Psoas muscle (tissue), 8 donors: ENCODE measurements at places on chromosomes 3 and 15. TPM values are rescaled to one million over a fixed set of nuclear protein-coding genes. Genes with fewer than 3 reads are reported as not detected.

ANKRD63 gene
- not detected for total RNA-seq

SLC25A20 gene
- 47.6 TPM for total RNA-seq

GP9 gene
- total RNA-seq, result not detected

NIT2 gene
- 36.8 TPM for total RNA-seq

TF gene
- 1.2 TPM for total RNA-seq

CCDC39 gene
- total RNA-seq, result 0.69 TPM

CLDN16 gene
- not detected for total RNA-seq

SERINC4 gene
- 0.30 TPM for total RNA-seq

DLL4 gene
- 9.9 TPM for total RNA-seq

DNA sequence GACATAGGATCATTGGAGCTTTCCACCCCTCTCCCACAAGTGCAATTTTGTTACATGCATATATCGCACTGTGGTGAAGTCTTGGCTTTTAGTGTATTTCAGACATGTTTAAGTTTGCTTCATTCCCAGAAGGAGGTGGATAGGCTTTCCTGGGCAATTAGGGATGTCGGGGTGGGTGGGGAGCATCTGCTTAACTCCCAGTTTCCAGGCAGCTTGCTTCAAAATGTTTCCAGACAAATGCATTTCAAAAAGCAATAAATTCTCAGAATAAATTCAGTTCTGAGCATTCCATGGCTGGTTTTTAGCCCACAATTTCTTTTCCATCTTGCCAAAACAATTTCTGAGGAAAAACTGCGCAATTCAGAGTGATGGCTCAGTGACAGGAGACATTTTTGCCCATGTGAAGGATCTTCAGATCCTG is 227.7 kb upstream of the ZPLD1 start:
- DNase-seq, result no peak

- no peak for DNase-seq
Measured at GRCh38 chr3:38154033-38154494, 11.3 kb upstream of the OXSR1 start.

GRCh38 chr3:50181985-50182384 is 9.4 kb upstream of the GNAT1 start:
- DNase-seq, result no peak

GRCh38 chr15:56194035-56194434 is 49.6 kb downstream of the RFX7 start:
- no peak for DNase-seq

- no peak for DNase-seq
Measured at GRCh38 chr3:2851361-2851760, 258.8 kb downstream of the IL5RA start.

DNA sequence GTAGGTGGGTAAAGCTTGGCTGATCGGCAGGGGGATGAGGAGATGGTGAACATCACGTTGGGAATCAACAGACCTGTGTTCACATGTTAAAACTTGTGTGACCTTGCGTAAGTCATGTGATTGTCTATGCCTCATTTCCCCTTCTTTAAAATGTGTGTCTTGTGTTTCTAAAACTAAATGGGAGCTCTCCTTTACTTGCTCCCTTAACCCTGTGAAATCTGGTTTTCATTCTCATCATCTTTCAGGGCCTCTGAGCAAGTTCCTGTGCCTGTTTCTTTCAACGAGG is 29.7 kb upstream of the IREB2 start:
- DNase-seq, result no peak

DNA sequence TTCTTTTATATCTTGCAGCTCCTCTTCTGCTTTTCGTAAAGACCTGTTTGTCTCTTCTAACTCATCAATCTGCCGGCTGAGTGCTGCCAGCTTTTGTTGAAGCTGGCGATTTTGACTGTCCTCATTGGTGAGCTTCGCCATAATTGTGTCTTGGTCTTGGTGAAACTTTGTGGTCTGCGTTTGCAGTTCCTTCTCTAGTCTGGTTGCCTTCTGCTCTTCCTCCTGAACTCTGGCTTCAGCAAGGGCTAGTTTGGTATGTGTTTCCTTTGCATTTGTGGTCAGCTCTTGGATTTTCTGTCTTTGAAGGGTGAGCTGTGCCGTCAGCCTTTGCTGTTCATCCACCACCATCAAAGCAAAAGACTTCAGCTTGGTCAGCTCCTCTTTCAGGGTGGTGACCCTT is 32.9 kb downstream of the CMSS1 start:
- no peak for DNase-seq

DNA sequence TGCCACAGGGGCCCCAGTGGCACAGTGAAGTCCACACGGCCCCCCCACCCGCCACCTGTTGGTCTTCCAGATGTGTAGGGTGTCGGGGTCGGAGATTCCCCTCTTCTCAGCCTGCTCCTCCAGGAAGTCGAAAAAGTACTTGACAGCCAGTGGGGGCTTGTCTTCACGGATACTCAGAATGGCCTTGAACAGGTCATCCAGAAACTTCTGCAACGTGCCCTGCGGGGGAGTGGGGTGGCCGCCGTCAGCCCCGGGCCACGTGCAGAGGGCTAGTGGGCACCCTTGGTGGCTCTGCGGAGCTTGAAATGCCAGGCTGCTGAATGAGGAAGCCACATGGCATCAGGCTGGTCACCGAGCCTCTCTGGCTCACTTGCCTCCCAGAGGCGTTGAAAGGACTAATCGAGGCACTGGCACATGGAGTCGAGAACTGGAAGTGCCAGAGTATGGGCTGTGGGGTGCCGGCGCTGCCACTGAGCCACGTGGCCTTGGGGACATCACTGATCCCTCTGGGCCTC is 16.6 kb downstream of the H1-8 start:
- peak; percentile 12 for DNase-seq

DNA sequence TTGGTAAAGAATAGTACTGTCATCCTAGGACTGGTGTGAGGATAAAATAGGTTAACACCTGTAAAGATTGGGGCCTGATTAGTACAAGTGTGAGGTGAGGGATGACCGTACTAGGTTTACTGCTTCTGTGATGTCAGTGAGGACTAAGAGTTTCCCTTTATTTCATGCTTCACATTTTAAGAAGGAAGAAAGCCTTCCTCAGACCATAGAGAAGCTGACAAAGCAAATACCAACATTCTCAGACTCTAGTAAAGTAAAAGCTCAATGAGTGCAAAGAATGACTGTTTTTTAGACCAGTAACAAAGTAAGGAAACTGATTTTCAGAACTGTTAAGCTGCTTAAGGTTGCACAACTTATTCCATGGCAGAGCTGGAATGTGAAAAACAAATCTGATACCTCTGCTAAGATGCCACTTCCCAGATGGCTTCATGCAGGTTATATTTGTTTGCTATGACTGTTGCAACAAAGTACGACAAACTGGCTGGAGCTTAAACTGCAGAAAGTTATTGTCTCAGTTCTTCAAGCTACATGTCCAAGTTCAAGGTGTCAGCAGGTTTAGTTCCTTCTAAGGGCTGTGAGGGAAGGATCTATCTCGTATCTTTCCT is 354.9 kb downstream of the RSL24D1 start:
- no peak for DNase-seq

DNA sequence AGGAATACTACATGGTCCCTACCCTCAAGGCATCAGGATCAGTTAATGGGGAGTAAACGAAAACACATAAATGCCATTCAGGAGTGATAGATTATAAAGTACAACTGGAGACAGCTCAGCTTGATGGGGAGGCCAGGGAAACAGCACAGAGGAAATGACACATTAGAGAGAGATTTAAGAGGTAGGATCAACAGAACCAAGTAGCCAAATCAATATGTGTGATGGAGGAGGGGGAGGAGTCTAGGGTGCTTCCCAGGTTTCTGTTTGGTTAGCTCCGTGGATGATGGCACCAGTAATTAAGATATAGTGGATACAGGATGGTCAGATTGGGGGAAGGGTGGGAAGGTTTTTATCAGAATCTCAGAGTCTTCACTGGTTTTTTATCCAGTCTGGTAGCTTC is 229.5 kb upstream of the ROPN1 start:
- DNase-seq, result no peak

DNA sequence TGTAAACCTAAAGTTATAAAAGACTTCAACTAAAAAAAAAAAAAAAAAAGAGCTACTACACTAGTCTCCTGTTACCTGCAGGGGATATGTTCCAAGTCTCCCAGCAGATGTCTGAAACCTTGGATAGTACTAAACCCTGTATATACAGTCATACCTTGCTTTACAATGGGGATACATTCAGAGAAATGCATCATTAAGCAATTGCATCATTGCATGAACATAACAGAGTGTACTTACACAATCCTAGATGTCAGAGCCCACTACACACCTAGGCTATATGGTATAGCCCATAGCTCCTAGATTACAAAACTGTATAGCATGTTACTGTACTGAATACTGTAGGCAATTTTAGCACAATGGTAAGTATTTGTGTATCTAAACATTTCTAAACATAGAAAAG is 119.1 kb downstream of the GMPS start:
- DNase-seq, result no peak

GRCh38 chr15:68333775-68334470 is 56.4 kb downstream of the FEM1B start:
- DNase-seq, result peak; percentile 71

DNA sequence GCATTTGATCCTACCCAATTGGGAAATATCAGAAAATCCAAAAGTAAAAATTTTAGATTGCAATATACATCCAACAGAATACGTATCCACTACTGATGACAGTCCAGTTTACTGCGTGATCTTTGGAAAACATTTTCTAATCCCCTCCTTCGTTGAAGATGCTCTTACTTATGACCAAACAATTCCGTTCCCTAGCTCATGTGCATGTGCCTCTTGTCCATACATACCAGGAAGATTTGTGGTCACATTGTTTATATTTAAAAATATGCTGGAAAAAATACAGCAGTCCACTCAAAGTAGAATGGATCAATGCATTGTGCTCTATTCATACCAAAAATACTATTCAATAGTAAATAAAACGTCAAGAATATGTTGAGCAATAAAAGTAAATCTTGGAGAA is 135.3 kb downstream of the CHL1 start:
- no peak for DNase-seq

- peak; percentile 59 for DNase-seq
Measured at GRCh38 chr3:2098398-2099027, at the start of gene CNTN4. Gene CNTN4 (plus strand): TSS chr3:2098866.

DNA sequence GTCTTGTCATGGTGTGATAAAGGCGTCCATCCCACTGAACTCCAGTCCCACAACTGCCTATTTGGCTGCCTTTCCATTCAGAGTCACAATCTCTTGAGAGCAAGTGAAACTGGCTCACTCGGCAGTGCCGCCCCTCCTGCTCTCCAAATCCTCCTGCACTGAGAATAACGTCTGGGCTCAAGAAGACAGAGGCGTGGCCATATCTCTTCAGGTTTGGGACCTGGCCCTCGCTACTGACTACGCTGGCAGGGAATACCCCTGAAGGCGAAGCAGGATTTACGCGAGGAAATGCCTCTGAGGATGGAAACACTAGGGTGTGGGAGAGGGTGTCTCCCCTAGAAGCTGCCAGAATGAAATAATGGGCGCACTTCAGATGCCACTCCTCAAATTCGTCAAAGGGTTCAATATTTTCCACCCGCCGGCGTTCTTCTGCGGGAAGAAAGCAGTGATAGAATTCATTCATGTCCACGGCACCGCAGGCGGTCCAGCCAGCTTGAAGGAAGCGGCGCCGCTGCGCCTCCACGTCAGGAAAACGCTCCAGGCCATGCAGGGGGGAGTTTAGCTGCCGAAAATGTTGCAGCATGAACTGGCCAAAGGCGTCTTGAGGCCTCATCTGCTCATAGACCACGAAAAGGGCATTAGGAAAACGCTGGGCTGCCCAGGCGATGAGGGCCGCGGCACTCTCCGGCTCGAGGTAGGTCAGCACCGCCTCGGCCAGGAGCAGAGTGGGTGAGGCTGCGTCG is 985 bp downstream of the LCMT2 start:
- no peak for DNase-seq

DNA sequence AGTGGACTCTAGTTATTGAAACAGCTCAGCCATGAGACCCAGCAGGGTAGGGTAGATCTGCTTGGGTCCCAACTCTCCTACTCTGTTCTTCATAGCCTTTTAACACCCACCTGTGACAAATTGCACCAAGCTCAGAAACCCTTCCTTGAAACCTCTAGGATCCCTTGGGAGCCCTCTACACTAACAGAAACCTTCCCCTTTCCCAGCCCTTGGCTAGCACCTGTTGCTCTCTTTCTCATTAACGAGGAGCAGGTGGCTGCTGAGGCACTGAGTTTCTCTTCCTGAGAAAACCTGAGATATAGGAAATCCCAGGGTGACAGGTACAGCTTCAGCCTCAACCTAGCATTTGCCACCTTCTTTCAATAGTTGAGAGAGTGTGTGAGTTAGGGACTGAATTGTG is 88.3 kb upstream of the CLSTN2 start:
- DNase-seq, result no peak

GRCh38 chr3:56917361-56918110 is 115.8 kb upstream of the ARHGEF3 start:
- DNase-seq, result no peak

DNA sequence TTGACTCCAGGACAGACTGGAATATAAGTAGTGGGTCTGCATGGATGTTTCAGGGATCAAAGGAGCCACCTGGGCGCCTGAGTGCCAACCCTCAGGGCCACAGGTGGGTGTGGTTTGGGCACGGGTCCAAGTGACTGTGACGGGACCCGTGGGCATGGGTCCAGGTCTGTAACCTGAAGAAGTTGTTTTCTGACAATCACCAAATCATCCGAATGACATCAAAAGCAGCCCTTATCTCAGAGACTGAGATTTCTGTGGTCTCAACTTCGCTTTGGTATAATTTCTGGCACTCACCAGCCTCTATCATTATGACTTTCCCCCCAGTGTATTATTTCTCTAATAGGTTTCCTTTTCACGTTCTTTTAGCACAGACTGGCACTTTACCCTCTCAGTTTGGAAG is 24.4 kb downstream of the RLBP1 start:
- no peak for DNase-seq

- no peak for DNase-seq
Measured at GRCh38 chr3:123272547-123272946, 70.8 kb downstream of the SEC22A start.

DNA sequence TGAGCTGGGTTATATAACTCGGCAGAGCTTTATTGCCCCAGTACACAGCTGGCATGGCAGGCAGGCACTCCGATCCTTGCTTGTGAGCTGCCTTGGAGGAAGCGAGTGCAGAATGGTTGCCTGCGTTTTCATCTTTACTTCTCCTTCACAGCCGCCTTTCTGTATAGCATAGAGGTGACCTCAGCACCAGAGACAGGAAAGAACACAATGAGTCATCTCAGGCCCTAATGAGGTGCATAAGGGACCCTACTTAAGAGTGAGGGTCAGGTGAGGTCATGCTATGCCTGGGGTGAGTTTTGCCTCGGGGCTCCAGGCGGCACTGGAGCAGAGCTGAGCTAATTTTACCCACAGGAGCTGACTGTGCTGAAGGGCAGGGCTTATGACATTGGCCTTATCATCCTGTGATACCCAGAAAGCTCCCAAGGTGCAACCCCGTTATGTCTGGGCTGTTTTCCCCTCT is 43.5 kb downstream of the LPP start:
- DNase-seq, result no peak

- DNase-seq, result no peak
Measured at GRCh38 chr15:68184616-68185480, 20.3 kb downstream of the CALML4 start.
